Erythroblast (primary cell): ENCODE measurements at places on chromosomes 5 and 9.

GRCh38 chr5:151019331-151019730 lies 1.1 kb upstream of the GPX3 start:
- no peak for DNase-seq

- DNase-seq: no peak
Measured at GRCh38 chr9:77013932-77014596, 5.4 kb upstream of the FOXB2 start.

- no peak for DNase-seq
Measured at GRCh38 chr5:55533521-55534435, 986 bp downstream of the PLPP1 start.

DNA sequence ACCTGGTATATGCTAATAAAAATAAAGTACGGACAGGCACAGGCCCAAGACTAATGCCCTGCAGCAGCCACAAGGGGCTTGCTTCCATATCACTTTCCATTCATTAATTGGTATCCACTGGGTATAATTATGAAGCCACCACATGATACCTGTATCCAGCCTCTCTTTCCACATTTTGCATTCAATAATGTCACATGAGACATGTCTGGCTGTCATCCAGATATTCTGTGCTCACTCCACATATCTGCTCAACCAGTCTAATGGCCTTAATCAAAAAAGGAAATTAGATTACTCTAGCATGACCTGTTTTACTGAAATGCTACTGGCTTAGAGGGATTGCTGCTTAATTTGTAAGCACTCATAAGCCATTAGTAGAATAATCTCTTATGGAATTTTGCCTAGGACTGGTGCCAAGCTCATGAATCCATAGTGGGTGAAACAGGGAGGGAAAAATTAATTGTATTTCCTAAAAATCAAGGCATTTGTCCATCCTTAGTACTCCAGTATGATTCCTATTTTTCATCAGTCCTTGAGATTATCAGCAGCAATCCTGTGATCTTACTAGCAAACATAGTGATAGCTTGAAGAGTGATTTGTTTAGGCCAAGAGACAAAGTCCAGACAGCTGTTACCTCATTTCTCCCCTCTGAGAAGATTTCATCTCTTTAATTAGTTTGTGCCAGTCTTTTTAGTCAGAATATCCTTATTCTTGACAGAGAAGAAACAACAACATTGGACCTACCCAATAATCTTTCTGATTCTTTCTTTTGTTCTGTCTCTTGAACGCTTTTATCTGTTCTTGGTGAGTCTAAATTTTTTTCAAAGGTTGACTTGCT lies 119.2 kb upstream of the ABCA1 start:
- no peak for DNase-seq

DNA sequence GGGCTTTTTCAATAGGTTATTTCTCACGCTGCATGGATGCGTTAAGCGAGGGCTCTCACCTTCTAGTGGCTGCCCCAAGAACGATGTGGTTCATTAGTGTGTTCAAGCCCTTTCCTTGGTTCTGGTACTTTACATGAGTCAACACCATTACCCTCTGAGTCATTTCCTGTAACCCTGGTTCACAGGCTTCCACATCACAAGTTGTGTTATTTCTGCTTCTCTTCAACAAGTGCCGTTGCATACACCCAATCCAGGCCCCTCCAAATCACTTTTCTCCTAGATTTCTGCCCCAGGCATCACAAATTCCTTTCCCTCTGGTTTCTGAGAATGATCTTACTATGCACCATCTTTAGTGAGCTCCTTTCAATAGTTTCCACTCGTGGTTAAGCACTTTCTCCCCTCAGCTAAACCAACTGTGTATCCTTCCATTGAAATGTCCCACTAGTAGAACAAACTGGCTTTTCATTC lies 69.5 kb upstream of the RAD23B start:
- no peak for DNase-seq

DNA sequence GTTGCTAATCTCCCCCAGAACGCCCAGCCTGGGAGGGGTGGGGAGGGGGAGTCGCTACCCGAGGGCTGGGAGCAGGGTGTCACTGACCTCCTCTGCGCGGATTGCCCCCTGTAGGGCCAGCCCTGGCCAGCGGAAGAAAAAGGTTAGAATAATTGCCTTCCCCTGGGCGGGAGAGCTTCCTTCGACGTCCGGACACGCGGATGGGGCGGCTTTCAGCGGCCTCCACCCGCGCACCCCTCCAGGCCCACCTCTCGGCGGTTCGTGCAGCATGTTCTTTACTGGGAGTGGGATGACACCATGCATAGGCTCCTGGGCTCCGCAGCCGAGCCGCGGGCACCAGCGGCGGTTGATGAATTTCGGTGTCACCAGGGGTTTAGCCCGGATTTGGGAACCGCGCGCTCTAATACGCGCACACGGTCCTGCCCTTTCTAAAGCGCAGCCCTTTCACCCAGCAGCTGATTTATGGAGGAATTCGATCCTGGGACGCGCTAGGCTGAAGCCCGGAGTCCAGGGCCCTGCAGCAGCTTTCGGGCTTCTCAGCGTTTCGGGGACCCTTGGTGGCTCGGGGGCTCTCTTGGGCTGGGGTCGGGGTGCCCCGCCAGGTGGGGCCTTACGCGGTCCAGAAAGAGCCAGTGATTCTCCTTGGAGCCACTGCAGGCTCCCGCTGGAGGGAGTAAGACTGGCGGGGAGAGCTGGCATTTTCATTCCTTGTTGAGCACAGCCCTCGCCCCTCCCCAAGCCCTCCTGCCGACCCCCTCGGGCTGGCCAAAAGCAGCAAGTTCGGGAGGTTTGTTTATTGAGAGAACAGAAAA lies 10.1 kb downstream of the LMX1B start:
- DNase-seq: no peak

- DNase-seq: no peak
Measured at GRCh38 chr5:927172-928015, 34.7 kb downstream of the TRIP13 start.

GRCh38 chr5:154345255-154345952 lies 100.4 kb upstream of the SAP30L start:
- DNase-seq: no peak

DNA sequence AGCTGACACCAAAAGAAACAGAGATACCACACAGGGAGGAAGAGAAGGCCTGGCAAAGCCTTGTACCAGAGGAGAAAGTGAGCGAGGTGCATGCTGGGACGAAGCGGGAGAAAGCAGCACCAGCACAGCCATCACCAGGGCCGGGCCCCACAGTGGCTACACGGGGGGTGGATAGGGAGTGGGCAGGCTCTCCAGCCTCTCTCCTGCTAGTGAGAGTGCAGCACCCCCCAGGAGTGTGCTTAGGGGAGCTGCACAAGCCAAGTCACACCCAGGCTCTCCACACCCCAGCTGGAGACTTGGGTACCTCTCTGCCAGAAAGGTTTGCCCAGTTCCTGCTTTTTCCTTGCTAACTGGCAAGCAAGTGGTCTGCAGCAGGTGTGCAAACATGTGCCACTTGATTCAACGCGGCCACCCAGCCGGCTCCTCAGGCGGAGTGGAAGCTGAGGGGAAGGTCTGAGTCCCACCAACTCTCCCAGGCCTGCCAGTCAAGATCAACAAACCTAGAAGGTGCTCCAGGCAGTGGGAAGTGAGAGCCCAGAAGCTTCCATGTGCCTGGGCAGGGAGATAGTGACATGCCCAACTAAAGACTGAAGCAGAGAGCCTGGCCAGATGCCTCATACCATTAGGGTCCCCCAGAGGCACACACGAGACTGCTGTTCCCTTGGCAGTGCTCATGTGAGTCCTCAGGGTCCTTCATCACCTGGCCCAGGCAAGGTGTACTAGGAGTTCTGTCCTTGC lies 39.9 kb downstream of the BICD2 start:
- no peak for DNase-seq

- no peak for DNase-seq
Measured at GRCh38 chr5:143440448-143441115, 37.1 kb upstream of the NR3C1 start.

GRCh38 chr5:60765019-60765709 lies 65.2 kb upstream of the DEPDC1B start:
- DNase-seq: no peak

DNA sequence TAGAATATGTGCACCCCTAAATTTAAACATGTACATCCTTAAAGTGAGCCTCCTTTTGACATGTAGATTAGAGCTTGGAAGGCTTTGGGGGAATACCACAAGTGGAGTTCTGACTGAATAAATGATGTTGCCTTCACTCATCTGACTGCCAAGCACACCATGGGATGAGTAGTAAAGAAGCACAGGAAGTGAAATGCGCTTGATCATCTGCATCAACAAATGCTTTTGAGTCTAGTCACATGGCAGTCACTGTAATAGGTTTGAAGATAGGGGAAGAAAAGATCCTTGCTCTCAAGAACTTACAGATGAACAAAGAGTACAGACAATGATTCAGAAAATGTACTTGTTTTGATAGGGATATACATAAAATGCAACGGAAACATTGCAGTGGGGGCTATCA lies 62.0 kb upstream of the STARD4 start:
- DNase-seq: no peak

- DNase-seq: no peak
Measured at GRCh38 chr9:74358959-74359358, 138.2 kb upstream of the RORB start.

GRCh38 chr5:170342153-170342725 lies 44.7 kb upstream of the LCP2 start:
- DNase-seq: no peak

DNA sequence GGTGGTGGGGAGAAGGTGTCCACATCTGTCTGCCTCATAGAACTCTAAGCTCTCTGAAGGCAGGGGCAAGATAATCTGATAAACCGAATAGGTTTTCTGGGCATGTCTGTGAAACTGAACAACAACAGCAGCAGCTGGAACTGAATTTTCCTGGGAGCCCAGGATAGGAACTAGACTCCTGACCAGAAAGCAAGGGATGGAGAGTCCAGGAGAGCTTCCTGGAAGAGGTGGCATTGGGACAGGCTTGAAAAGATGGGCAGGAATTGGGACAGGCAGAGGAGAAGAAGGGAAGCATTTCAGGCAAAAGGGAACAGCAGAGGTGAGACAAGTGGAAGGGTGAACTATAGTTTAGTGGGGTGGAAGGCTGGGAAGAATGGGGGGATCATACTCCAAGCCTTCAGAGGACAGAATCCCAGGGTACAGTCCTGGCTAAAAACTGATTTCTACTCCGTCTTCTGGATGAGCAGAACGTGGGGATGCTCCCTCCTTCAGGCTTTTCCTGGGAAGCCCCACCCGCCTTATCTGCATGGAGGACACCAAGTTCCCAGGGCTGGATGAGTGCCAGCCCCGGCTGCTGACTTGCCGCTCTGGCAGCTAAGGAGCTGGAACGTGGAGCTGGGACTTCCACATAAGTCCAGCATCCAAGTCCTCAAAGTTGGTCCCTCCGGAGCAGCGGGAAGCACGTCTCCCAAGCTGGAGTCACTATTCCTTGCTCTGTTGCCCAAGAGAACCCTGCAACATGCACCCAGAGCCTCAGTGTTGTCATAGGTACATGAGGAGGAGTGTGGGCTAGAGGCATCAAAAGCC lies 13.9 kb upstream of the KIF12 start:
- DNase-seq: no peak

GRCh38 chr9:138048184-138048583 lies 170.6 kb downstream of the CACNA1B start:
- no peak for DNase-seq

- peak; percentile 9 for DNase-seq
Measured at GRCh38 chr9:115035841-115036612, 81.9 kb downstream of the TNC start.

GRCh38 chr5:96141749-96142148 lies 180.1 kb upstream of the ELL2 start:
- no peak for DNase-seq

- no peak for DNase-seq
Measured at GRCh38 chr5:111116550-111116949, 24.4 kb downstream of the WDR36 start.

DNA sequence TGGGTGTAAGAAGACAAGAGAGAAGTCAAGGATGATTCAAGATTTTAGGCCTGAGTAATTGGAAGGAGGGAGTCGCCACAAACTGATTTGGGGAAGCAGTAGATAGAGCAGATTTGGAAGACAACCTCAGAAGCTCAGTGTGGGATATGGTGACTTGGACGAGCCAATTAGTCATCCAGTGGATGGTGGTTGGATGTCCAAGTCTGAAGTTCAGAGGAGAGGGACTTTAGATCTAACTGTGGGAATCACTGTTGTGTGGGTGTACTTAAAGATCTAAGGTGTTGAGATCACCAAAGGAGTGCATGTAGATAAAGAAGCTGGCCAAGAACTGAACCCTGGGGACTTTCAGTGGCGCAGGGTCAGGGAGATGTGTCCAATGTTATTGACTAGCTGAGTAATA lies 2.2 kb downstream of the IDNK start:
- no peak for DNase-seq
